Sigmoid colon (tissue), 7 donors: ENCODE measurements at places on chromosomes 2 and 18. TPM values are rescaled to one million over a fixed set of nuclear protein-coding genes. Genes with fewer than 3 reads are reported as not detected.

The HOXD3 gene
- 4.6 TPM for total RNA-seq

GRCh38 chr2:181058378-181059269 lies 78.2 kb downstream of the UBE2E3 start:
- DNase-seq: no peak

DNA sequence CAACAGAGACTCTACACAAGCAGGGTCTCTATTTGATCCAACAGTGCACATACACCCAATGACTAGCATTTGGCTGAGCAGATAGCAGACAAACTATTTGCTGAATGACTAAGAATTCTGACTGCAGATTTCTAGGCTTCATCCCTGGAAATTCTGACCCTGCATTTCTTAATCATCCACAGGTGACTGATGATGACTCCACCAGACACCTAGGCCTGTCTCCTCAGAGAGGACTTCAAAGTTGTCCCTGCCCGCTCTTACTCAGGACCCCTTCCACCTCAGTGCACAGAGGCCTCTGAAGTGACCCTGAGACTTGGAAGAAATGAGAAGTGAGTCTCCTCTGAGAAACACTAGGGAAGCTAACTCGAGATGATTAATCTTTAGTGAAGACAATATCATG lies 51.3 kb downstream of the SEPTIN10 start:
- no peak for DNase-seq

- no peak for DNase-seq
Measured at GRCh38 chr2:96202152-96202854, 6.3 kb downstream of the STARD7 start.

- no peak for DNase-seq
Measured at GRCh38 chr2:150424406-150424805, 63.1 kb downstream of the RND3 start.

The HRH4 gene
- not detected for total RNA-seq

DNA sequence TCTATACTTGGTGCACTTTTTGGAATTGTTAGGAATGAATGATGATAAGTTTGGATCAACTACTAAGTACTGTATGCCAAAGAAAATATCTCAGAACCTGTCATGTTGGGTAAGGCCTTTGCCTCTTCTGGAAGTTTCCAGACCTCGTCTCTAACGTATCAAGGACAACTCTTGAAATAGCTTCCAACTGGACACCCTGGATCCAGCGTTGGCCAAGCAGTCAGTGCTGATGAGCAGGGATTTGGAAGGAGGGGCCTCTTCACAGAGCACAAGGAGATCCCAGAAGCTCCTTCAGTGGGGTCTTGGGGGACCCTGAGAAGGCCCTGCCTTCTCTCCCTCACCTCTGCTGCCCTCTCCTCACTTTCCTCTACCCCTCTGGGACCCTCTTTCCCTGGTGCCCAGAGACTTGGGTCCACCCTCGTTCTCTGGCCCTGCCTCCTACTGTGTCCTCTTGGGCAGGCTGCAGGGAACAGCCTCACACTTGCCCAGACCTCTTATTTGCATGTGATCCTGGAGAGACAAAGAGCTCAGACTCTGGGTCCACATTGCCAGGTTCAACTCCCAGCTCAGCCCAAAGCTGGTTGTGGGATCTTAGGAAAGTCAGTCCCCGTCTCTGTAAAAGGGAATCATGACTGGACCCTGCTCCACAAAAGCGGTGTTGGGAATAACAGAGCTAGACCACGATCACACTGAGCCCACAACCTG lies 145.8 kb downstream of the COL6A3 start:
- no peak for DNase-seq
